ENCODE measurements at places on chromosomes 7 and 10.

DNA sequence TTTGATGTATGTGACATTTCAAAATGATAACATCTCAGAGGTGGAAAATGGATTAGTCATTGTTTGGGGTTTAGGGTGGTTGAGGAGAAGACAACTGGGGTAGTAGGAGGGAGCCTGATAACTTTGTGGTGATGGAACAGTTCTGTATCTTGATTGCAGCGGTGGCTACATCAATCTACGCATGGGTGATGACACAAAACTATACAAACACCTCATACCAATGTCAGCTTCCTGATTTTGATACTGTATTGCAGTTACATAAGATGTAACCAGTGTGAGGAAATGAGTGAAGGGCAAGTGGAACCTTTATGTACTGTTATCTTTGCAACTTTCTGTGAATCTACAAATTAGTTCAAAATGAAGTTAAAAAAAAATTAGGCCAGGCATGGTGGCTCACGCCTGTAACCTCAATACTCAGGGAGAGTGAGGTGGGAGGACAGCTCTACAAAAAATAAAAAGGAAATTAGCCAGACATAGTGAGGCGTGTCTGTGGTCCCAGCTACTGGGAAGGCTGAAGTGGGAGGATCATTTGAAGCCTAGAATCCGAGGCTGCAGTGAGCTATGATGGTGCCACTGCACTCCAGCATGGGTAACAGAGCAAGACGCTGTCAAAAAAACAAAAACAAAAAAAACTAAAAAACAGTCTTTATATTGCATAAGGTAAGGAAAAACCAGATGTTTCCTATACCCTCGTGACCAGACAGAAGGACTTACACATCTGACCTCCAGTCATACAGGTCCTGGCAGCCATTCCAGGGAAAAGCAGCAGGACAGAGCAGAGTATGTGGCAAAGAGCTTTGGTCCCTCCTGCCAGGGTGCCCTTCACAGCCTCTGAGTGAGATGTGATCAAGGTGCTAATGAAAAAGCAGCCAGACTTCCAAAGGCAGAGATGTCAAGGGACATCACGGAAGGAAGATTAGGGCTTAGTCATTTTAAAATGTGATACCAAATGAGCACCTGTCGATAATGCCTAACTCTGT lies 50.8 kb downstream of the CYTH3 start:
- DNase-seq = no peak

DNA sequence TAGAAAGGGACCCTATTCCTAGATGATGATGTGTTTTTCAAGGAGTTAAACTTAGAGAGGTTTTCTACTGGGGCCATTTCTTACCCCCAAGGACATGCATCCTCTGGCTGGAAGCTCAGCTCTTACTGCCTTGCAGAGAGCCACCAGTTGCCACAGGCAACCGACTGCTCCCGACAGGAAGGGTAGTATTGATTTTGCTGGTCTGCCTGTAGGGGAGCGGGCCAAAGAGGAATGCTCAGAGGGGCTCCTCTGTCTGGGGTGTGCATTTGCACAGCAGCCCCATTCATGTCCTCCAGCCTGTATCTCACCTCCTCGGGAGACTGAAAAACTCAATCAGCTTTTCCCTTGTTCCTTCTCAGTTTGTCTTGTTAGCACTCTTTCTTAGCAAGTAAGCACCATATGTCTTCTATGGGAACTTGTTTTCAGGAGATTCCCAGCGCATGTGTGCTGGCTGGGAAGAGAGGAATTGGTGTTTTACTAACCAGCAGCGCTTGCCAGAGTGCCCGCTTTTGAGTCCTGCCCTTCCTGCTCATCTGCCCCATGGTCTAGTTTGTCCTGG lies 739.0 kb upstream of the GALNT17 start:
- no peak for DNase-seq

DNA sequence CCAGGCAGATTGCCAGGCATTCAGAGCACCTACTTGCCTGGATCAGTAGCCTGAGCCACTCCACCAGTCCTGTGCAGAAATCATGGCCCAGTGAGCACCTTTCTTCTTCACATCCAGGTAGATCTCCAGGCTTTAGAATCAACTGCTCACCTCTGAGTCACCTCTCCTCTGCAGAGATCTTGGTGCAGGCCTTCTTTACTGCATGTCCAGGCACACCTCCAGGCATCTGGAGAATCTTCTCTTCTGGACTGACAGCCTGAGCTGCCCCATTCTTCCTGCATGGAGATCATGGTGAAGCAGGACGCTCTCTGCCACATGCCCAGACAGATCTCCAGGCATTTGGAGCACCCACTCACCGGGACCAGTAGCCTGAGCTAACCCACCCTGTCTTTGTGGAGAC lies 894.5 kb upstream of the MBL2 start:
- no peak for DNase-seq

- DNase-seq = no peak
Measured at GRCh38 chr10:62618576-62619412, 185.7 kb upstream of the ADO start.

GRCh38 chr7:45446195-45446944 lies 127.8 kb upstream of the ADCY1 start:
- DNase-seq = no peak

- DNase-seq = no peak
Measured at GRCh38 chr7:147571436-147572185, 1019.0 kb upstream of the C7orf33 start.

GRCh38 chr7:136012238-136012637 lies 35.1 kb upstream of the MTPN start:
- DNase-seq = no peak

- DNase-seq = no peak
Measured at GRCh38 chr7:7895004-7895650, 73.5 kb upstream of the GLCCI1 start.

DNA sequence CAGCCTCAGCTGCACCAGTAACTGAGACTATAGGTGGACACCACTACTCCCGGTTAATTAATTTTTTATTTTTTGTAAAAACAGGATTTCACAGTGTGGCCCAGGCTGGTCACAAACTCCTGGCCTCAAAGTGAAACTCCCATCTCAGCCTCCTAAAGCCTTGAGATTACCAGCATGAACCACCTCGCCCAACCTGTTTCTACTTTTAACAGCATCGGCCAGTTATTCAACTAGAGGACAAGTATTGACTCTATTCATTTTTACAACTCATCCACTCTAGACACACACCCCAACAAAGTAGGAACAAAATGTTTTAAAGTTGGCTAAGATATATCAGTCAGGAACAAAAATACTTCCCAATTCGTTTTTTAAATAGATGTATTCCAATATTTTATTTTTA lies 334.8 kb downstream of the PARD3 start:
- no peak for DNase-seq

GRCh38 chr10:7432884-7433726 lies 22.3 kb upstream of the SFMBT2 start:
- no peak for DNase-seq

- no peak for DNase-seq
Measured at GRCh38 chr10:98619446-98619845, 172.7 kb upstream of the HPS1 start.
